Ammon's horn (tissue), 1 donor: ENCODE measurements at places on chromosomes 5 and 9.

- no peak for DNase-seq
These were observed 194.0 kb downstream of the PDZD2 start for GRCh38 chr5:31832966-31833365.

DNA sequence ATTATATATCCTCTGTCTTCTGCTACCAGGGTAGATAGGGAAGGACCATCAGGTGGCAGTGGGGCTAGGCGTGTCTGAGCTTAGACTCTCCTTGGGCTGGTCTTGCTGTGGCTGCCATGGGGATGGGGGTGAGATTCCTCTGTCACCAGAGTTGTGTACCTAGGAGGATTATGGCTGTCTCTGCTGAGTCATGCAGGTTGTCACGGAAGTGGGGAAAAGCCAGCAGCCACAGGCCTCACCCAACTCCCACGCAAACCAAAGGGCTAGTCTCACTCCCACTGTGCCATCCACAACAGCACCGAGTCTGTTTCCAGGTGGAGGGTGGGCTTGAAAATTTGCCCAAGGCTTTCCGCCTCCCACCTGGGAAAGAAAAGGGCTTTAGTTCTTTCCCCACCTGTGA, 476.1 kb downstream of the CYLC2 start:
- no peak for DNase-seq

- DNase-seq, result no peak
These were observed 143.2 kb upstream of the DMRT1 start for GRCh38 chr9:698276-698675.

GRCh38 chr5:1561402-1561929, 37.7 kb upstream of the LPCAT1 start:
- DNase-seq, result no peak

- no peak for DNase-seq
These were observed 30.7 kb upstream of the TNPO1 start for GRCh38 chr5:72785801-72786200.

DNA sequence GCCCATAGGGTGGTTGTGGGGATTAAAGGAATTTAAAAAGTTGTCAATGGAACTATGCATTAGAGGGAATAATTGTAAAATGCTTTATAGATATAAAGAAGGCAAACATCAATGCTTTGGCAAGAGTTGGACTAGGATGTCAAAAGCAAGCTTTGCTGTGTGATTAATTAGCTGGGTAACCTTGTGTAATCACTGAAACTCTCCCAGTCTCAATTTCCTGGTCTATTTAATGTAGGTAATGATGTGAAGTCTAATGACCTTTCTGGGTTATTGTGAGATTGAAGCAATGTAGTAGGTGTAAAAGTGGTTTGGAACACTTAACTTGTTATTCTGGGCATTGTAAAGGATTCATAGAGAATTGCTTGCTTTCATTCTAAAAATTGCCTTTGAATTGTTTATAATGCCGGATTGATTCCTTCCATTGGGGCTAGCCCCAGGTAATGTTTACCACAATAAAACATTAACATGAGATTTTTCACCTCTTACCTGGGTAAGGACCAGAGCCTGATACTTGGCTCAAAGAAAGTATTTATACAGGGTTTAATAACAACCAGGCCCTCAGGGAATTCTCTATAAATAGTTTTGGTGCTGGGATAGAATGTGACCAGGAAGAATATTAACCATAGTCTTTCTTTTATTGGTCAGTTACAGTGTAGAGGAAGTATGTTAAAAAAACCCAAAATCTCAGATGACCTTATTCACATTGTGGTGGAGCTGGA, 30.0 kb upstream of the CLINT1 start:
- DNase-seq, result no peak

DNA sequence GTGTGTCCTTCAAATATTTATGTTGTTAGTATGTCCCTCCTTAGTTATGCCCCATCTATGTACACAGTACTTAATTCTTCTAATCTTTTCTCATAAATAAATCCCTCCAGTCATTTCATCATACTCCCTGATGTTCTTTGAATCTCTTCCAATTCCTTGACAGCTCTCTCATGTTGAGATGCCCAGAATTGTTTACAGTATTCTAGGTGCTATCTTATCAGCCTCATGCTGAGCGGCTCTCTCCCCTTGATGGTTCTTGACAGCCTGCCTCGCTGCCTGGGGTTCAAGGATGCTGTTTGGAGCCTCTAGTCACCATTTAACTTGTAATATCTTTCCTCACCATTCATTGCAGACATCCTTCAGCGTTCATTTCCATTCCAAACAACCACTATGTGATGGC, 799.2 kb downstream of the BRINP1 start:
- no peak for DNase-seq

- no peak for DNase-seq
These were observed 15.7 kb downstream of the IL4 start for GRCh38 chr5:132689513-132689912.

DNA sequence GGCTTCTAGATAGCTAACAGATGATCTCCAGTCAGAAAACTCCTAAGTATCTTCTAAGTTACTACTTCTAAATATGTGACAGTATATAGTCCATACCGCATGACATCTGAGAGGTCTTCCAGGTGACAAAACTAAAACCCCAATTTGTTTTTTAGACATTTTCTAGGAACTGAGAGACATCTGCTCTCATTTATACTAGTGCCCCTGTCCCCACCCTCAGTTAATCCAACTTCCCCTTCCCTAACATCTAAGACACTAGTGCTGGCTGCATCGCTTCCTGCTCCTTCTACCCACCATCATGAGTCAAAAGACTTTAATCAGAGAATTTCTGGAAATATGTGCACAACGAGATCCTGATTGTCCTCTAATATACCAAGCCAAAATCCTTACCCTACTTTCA, 37.9 kb downstream of the FBXW11 start:
- no peak for DNase-seq

DNA sequence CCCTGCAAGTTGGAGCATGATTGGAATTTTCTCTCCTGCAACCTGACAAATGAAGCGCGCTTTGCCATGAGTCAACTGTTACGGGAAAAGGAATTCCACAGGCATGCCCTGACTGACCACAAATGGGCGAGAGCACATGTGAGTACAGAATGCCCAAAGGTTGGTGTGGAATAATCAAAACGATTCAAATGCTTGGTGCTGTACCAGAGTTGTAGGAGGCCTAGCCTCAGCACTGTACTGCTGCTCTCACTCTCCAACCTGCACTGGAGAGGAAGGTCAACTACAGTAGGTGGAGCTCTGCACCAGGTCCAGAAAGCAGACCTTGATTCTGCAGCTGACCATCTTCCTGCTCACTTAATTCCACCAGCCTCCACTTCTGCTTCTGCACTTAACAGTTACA, 406.9 kb upstream of the ACTBL2 start:
- DNase-seq, result no peak

GRCh38 chr9:135166565-135166964, 79.1 kb downstream of the OLFM1 start:
- DNase-seq, result no peak

DNA sequence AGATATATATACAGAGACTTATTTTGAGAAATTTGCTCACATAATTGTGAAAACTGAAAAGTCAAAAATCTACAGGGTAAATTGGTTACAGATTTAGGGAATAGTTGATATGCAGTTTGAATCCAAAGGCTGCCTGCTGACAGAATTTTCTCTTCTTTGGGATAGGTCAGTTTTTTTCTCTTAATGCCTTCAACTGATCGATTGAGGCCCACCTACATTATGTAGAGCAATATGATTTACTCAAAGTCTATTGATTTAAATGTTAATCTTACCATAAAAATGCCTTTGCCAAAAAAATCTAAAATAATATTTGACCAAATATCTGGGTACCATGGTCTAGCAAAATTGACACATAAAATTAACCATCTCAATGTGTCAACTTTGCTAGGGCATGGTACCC, 3.9 kb upstream of the GHR start:
- DNase-seq, result no peak

- DNase-seq, result no peak
These were observed 2.6 kb upstream of the ENC1 start for GRCh38 chr5:74643111-74643562.

DNA sequence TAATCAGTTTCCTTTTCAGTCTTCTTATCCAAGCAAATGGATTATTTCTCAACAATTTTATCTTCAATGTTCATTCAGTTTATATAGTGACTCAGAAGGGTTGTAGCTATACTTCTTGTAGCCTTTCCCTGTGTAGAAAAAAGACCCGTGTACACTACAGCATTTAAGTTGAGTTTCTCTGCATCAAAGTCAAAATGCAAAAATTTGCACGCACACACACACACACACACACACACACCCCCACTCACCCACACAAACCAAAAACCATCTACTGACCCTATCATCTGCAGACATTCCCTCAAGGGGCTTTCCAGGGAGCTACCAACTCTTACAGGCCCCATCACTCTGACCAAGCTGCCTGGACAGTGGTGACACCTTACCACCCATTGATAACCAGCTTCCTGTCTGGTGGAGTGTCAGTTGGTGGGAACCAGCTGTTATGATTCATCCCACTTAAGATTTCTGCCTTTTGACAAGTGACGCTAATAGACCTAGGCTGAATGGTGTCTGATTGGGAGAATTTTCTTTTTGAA, 12.2 kb upstream of the ELL2 start:
- no peak for DNase-seq

DNA sequence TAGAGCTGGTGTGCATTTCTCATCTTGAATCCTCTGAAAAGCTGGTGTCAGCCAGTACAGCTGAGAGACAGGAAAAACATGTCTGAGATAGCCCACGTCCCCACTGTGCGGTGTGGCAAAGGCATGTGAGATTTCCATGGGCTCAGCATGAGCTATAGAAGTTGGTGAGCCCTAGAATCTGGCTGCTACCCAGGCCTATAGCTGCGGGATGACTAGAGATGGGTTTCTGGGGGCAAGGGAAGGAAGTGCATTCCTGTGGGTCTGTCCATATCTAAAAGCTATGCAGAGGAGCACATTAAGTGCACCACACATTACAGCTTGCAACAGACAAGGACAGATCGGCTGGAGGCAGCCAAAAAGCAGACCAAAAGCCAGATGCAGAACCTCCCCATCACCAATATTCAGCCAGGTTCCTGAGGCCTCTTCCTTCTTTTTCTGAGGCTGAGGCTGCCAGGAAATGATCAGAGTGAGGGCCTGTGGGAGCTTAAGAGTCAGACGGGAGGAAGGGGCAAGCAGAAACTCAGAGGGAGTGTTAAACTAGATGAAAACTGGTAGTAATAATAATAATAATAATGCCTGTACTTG, 55.8 kb upstream of the RANBP3L start:
- DNase-seq, result no peak

DNA sequence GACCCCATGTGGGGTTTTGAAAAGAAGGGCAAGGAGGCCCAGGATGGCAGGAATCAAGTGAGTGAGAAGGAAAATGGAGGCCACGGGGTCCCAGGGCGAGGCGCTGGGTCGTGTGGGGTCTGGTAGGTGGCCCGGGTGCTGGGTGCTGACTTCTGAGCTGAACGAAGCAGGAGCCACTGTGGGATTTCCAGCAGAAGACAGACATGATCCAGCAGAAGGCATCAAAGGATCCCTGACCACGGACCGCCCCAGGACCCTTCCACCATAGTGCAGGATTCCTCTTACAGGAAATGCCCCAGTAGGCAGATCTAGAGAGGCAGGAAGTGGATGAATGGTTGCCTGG, 106.7 kb downstream of the ADAMTS2 start:
- no peak for DNase-seq

GRCh38 chr5:36713541-36713940, 107.1 kb downstream of the SLC1A3 start:
- no peak for DNase-seq

DNA sequence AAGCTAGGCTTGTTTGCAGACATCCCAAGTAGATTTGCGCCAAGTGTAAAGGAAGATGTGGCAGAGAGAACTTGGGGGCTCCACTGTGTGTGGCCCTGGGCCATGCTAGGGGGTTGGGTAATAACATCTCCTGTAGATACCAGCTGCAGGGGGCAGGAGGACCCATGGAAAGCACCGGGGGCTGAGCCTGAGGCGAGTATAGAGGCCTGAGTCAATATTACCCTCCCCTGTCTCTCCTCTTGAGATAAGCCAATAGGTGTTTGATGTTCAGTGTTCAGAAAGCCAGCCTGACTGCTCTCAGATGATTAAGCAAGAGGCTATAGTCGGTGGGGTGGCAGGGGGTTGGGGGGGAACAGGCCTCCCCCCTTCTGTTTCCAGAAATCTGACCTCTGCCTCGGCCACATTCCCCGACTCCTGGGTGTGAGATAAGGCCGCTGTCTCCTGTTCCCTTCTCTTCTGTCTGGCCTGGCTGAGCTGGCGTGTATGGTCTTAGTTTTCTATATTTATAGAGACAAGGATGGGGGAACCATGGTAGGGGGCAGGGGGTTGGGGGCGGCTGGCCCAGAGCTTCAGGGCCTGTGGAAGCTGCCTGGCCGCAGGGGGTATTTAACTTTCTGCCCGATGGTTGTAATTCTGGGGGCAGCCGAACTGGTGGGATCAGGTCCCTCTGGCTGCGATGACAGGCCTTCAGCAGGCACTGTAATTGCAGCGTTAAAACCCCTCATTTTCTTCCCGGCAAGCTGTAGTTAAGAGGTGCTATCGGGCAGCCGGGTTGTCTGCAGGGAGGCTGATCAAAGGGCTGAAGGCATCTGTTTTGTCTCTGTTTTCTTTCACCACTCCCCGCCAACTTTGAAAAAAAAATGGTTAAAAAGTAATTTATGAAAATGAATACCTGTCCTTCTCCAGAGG, 292.0 kb downstream of the NSG2 start:
- no peak for DNase-seq

- no peak for DNase-seq
These were observed 268.8 kb upstream of the ANKRD55 start for GRCh38 chr5:56501781-56502557.

DNA sequence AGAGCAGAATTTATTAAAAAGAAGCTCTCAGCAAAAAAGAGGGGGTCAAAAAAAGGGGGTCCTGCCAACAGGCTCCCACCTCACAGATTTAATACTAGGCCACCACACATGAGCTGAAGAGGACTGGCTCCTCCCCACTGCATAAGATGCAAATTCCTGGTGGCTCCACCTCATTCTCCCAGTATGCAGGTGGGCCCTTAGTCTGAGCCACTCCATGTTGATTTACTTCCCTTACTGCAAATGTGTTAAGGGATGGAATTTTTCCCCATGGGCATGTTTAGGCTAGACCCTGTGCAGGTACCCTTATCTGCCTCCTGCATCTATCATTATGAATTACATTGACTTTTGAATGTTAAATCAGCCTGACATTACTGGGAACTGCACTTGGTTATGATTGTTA, 82.9 kb downstream of the ISOC1 start:
- DNase-seq, result no peak

- DNase-seq, result peak; percentile 85
These were observed 2.4 kb downstream of the LTC4S start for GRCh38 chr5:179795863-179796833.

DNA sequence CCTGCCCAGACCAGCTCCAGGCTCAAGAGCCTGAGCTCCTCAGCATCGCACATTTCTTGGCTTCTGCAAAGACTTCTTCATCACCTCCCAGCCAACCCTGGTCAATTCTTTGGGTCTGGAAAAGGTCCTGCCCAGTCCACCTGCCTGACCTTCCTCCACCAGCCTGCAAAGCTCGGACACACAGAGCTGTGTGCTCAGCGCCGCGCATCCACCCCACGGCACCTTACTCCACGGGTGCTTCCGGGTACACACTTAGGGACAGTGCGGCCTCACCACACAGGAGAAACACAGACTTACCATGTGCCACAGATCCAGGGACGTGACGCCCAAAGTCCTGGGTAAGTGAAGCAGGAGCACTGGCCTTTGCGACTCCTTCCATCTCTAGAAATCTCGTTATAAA, 97.3 kb downstream of the KCNT1 start:
- no peak for DNase-seq
